ENCODE measurements at places on chromosomes 16 and 17. TPM values are rescaled to one million over a fixed set of nuclear protein-coding genes. Genes with fewer than 3 reads are reported as not detected.
A peak's percentile ranks its signal among the peaks of the same experiment; 100 is the strongest.

DNA sequence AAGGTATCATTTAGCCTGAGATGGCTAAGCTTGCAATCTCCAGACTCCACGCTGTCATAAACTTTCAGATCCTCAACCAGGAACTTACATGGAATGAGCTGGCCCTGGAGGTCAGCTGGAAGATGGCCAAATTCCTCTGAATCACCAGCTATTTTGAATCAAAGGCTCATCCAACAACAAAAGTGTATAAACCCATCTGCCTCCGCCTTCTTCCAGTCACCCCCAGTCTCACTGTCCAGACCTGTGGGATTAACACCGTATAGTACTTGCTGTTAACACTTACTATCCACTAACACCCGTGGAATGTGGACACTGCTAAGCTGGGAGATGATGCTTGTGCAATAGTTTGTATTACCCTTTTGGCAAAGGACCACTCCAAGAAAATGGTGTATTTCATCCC lies 1.9 kb upstream of the LCMT1 start:
- peak; percentile 92 for DNase-seq

DNA sequence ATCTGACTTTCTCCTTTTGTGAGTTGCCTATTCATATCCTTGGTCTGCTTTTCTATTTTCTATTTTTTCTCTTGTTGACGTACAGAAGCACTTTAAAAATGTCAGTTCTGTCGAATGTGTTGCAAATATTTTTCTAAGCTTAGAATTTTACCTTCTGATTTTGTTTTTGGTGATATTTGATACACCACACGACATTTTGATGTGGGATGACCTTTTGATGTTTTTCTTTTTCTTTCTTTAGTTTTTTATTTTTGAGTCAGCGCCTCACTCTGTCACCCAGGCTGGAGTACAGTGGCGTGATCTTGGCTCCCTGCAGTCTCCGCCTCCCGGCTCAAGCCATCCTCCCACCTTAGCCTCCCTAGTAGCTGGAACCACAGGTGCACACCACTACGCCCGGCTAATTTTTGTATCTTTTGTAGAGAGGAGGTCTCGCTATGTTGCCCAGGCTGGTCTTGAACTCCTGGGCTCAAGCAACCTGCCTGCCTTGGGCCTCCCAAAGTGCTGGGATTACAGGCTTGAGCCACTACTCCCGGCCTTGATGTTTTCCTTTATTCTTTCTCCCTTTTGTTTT lies 39.6 kb downstream of the WSB1 start:
- DNase-seq, result no peak

Gene KCTD19
- 0.62 TPM for total RNA-seq

DNA sequence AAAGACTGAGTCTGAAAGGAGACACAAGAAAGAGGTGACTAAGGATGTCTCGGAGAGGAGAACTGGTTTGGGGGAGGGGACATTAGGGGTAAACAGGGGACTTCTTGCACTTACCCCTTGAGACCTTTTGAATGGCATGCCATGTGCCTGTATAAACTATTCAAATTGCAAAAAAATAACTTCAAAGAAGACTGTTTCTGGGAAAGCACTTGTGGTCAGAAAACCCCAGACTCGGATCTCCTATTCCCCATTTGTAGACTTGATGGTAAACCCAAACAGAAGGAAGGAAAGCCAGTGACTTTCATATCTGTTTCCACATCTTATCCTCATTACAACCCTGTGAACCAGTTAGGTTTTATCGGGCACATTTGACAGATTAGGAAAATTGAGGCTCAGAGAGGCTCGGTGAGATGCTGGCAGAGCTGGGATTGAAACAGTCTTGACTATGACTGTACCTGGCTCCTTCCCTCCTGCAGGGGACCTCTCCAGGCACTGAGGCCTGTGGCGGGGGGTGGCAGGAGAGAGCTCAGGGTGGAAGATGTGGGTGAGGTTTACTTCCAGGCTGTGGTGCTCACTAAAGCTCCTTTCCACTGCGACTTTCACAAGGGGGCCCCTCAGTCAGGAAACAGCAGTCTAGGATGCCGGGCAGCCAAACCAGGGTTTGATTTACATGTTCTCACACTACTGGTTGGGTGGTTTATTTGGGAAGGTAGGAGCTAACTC lies 30.5 kb upstream of the PLCG2 start:
- no peak for DNase-seq

- no peak for DNase-seq
These were observed 201.7 kb upstream of the NLRP1 start for GRCh38 chr17:5785867-5786509.
